ENCODE measurements at places on chromosomes 7 and 10. TPM values are rescaled to one million over a fixed set of nuclear protein-coding genes. Genes with fewer than 3 reads are reported as not detected.

DNA sequence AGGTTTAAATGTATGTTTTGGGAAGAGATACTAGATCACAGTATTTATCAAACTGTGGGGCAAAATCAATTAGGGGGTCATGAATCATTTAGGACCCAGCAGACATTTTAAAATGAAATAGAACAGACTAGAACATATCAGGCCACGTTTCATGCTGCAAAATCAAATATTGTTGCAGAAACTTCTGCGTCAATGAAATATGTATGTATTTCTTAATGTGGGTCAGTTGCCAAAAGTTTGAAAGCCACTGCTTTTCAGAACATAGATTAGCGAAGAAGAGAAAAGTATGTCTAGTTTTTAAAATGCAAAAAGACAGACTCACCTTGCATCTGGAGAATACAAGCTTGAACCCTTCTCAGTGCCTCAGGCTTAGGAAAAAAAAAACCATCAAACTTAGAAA, 102.7 kb upstream of the BMPER start:
- DNase-seq = no peak

DNA sequence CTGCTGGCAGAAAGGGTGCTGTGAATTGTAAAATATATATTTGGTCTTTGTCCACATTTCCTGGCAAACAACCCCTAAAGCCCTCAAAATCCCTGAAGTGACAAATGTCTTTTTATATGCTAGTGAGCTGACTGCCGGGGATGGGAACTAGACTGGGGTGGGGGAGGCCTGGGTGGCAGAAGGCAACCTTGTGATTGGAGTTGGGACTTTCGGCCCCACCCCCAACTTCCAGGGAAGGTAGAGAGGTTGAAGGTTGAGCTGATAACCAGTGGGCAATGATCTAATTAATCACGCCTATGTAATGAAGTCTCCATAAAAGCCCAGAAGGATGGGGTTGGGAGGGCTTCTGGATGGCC, 2.7 kb downstream of the EPHA1 start:
- no peak for DNase-seq

DNA sequence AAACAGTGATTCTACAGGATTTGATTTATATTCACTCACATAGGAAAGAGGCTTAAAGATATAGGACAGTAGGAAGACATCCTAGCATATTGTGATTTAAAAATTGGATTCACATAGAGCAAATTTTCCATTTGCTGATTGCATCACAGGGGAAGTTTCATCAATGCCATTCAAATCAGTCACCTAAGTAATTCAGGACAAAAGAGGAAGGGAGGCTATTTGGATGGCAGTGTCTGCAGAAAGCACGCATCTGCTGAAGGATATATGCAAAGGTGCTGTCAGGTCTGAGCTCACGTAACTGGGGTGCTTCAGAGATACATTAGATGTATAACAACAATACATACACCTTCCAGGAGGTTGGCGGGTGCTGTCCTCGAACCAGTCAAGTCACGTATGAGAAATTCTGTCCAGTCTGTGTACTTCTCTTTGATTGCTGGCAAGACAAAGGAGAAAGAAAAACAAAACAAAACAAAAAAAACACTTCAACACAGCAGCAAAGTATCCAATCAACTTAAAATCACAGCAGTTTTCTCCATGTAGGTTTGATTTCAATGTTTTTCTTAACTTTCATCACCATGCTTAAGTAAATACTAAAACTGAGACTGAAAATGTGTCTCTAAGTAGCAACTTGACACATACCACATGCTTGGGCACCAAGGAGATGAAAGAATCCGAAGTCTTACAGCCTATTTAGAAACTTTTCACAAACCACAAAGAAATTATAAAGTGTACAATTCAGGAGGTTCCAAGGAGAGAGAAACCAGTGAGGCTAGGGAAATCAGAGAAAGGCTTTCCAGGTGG, 125.1 kb downstream of the SFMBT2 start:
- no peak for DNase-seq

ARHGEF5 gene
- total RNA-seq = 1.3 TPM

SEMA4G gene
- total RNA-seq = 46.2 TPM

DNA sequence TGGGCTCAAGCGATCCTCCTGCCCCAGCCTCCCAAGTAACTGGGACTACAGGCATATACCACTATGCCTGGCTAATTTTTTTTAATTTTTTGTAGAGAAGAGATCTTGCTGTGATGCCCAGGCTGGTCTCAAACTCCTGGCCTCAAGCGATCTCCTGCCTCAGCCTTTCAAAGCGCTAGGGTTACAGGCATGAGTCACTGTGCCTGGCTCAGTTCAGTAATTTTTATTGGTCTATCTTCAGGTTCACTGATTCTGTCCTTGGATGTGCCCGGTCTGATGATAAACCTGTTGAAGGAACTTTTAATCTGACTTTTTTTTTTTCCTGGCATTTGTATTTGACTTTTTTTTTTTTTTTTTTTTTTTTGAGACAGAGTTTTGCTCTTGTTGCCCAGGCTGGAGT, 40.1 kb upstream of the STRIP2 start:
- no peak for DNase-seq

All from HepG2 (cell line).